Stimulated activated CD8-positive, alpha-beta memory T cell treated with anti-CD3 and anti-CD28 coated beads, Interleukin-4, amount 100 ng/mL, for 1 hour (primary cell): ENCODE measurements at places on chromosomes 2 and 18.

DNA sequence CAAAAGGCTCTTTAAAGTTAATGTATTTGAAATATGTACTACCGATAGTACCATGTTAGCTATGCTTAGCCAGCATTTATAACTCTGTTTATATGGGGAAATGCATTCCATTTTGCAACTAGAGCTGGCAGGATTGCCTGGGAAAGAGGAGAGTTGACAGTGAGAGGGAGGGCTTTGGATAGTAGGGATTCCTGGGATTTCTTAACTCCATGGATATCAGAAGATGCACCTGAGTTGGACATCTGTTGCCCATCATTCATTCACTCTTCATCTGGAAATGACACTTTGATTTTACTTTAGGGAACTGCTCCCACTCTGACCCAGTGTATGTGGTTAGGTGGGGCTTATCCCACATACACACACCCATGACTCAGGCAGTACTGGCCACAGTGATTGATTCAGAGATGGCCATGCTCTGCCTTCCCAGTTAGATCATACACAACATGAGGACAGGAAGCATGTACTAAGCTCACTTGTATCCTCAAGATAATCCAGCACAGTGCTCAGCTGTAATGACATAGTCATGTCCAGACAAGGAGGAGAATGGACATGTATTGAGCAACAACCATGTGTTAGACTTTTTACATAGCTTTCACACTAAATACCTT, 248.8 kb downstream of the MREG start:
- DNase-seq = no peak

DNA sequence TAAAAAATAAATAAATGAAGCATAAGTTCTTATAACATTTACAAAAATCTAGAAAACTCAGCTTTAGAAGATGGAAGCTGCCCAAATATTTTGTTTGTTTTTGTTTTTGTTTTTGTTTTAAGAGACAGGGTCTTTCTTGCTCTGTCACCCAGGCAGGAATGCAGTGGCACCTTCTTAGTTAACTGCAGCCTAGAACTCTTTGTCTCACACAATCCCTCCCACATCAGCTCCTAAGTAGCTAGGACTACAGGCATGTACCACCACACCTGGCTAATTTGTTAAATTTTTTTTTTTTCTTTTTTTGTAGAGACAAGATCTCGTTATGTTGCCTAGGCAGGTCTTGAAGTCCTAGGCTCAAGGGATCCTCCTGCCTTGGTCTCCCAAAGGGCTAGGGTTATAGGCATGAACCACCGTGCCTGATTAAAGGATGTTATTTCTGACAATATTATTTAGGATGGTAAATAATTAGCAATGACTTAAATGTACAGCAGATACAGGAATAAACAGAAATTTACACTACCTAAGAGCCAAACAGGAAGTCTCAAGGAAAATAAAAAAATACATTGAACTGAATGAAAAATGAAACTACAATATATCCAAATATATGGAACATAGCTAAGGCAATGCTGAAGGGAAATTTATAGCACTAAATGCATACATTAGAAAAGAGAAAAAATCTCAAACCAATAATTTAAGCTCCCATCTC, 17.2 kb downstream of the SESTD1 start:
- no peak for DNase-seq

GRCh38 chr2:34408100-34408499, 809.0 kb upstream of the FAM98A start:
- no peak for DNase-seq

DNA sequence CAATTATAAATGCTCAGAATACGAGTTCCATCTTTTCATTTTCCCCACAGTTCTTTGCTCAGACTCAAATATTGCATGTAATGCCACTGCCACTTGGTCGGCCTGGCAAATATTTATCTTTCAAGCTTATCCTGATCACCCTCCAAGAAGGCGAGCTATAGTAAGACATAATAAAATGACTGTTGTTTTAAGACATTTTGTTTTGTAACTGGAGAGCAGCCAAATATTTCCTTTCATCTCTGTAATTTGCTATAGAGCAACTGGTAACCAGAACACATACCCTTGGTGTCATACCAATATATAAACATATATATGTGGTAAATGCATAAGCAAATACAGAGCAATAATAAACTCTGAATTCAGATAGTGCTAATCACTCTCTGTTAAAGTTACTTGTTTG, 7.3 kb upstream of the ATL2 start:
- DNase-seq = no peak

DNA sequence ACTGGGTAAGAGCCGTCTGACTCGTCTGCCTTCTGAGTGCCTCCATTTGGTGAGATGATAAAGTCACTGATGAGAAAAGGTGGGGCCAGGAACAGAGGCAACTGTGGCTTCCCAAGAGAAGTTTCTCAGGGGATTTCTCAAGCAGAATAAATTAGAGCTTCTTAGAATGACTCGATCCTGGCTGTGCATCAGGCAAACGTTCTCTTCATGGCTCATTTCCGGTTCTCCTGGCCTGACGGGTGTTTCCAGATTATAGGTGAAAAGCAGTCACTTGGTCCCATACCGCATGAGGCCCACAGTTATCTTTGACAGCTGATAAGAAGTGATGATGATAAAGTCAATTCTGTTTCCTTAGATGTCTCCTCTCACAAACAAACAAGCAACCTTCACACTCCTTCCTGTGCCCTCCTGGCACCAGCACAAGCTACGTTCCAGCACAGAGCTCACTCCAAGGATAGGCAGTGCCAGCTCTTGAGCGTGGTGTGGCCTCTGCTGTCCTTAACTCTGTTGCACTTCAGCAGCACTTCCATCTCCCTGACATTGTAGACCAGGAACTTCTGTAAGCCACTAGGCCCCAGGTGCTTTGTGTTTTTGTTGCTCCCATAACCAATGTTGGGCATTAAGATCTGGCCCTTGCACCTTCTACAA, 37.8 kb upstream of the KCNF1 start:
- DNase-seq = no peak

- DNase-seq = no peak
Observed at GRCh38 chr2:75592030-75592429, 31.3 kb upstream of the EVA1A start.

GRCh38 chr18:74497778-74498177, 1.6 kb downstream of the CNDP2 start:
- no peak for DNase-seq

DNA sequence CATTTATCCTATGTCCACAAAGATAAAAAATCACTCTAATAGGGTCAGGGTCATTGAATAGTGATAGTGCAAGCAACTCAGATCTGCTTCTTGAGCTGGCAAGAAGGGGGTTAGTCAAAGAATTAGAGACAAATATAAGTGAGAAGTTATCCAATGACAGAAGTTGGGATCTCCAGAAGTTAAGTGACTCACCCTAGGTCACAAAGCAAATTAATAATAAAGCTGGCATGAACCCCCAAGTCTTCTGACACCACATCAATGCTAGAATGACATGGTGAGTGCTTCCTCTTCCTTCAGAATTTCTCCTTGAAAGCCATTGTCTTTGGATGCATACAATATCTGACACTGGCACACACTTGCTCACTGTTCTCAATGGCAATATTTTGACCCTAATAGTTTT, 343.5 kb downstream of the RIT2 start:
- no peak for DNase-seq

DNA sequence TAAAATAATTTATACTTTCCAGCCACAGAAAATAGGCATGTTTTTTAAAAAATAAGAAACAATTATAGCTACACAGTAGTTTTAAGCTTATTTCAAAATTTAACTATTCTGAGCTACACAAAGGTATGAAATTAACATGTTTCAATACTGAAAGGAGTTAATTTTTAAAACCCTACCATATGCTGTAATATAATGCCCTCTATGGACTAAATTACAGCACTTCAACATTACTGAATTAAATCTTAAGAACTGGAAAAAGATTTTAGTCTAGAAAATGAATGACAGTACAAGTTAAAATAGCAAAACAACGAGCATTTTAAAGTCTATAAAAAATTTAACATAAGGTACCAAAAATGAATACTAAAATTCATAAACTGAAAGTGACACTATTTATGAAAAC, 36.3 kb downstream of the RTN4 start:
- DNase-seq = no peak

DNA sequence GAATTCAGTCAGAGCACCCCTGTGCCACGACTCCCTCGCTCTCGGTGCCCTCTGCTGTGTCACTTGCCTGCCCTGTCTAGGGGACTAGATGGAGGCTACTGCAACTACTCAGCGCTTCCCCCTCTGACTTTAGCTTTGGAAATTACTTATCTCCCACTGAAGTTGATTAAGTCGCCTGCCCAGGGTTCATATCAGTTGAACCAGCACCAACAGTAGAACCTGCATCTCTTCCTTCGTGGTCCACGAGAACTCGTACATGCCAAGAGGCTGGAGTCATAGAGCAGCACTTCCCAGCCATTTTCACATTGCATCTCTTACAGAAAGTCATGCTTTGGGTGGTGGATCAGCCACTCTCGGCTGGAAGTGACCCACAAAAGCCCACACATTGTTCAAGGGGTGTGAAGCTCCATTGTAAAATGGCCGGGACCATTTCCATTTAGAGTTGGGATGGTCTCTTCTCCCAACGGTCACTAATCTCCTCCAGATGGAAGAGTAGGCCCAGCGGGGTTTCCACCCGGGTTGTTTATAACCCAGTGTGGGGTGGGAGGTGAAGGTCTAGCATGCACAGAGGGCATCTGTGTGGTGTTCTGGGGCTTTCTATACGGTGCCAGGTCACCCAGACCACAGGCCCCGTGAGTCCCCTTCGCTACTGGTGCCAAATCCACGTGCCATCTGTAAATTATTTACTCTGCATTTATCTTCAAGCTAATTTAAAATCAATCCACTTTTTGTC, 38.0 kb downstream of the STEAP3 start:
- no peak for DNase-seq

GRCh38 chr18:23612434-23613090, 26.3 kb upstream of the NPC1 start:
- DNase-seq = no peak

GRCh38 chr2:237486334-237486818, 675 bp upstream of the MLPH start:
- no peak for DNase-seq

DNA sequence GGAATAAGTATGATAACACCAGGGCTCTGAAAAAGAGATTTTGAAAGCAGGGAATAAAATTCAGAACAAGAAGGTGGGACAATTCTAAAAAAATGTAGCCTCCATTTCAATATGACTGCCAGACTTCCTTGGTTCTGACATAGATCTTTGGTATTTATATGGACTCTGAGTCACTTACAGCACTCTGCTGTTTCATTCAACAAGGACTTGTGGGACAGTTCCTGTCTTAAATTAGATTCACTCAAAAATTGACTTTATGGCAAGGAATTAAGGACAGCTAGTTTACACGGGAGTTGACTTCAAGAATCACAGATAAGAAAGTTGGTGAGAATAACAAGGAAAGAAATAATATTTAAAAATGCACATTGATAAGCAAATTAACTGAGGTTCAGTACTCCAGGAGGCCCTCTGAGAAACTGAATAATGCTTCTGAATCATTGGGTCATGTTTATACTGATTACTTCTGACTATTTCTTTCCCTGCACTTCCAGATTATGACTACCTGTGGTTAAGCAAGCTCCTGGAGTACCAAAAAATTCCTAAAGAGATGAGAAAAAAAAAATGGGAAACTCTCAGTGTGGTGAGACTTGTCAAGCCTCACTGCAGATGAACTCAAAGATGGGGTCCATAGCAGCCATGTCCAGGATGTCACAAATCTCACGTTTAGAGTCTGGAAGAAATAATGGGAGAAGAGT, 828.3 kb upstream of the PIK3C3 start:
- DNase-seq = no peak

DNA sequence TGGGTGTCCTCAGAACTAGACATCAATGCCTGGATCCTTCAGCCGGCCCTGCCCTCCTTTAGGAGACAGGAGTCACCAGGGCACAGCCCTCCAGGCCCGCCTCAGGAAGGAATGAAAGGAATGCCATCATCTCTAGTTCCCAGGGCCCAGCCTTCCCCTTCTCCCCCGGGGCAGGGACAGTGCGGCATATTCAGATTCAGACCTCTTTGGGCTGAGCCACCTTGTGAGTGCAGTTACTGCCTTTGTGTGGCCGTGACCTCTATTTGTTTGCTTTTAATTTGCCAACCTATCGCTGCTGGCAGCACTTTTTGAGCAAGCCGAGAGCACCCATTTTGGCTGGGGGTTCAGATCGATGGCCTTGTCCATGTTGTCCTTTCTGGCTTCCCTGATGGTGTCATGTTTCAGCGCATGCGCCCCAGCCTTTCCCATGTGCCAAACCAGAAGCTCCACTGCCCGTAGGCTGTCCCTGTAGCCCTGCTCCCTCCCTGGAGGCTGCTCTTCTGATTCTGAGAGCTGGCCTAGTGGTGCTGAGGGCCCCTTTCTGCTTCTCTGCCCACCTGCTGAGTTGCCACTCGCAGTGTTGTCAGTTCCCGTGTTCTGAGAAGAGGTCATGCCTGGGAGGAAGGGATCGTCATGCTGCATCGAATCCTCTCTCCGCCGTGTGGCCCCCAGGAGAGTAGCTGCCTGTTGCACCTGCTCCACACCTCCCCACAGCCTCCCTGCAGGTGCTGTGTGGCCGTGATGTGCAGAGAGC, 10.9 kb downstream of the ANKRD23 start:
- no peak for DNase-seq

- DNase-seq = no peak
Observed at GRCh38 chr2:1798785-1799144, 54.5 kb upstream of the PXDN start.

GRCh38 chr2:132586835-132587234, 83.2 kb downstream of the LYPD1 start:
- DNase-seq = no peak

GRCh38 chr2:219128396-219128795, 32.2 kb downstream of the NHEJ1 start:
- DNase-seq = no peak

GRCh38 chr18:58819051-58819450, 45.6 kb upstream of the ZNF532 start:
- no peak for DNase-seq

DNA sequence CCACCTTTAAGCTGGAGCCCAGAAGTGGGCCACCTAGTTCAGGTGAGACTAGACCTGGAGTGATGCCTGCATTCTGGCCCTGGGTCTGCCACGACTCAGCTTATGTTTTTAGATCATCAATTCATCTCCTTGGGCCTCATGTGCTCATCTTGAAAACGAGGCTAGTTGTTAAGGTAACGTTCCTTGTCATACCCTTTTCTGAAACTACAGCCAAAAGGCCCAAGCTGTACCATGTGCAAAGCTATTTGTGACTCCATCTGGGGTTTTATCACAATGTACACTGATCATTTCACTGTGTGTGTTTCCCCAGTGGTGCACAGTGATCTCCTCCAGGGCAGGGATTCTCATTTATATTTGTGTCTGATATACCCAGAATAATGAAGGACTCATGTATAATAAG, 138.4 kb upstream of the COPS8 start:
- DNase-seq = no peak

GRCh38 chr2:72098935-72099334, 48.7 kb downstream of the CYP26B1 start:
- DNase-seq = no peak

GRCh38 chr2:144660518-144661316, 140.8 kb upstream of the ZEB2 start:
- no peak for DNase-seq
